ENCODE measurements at places on chromosomes 4 and X.

DNA sequence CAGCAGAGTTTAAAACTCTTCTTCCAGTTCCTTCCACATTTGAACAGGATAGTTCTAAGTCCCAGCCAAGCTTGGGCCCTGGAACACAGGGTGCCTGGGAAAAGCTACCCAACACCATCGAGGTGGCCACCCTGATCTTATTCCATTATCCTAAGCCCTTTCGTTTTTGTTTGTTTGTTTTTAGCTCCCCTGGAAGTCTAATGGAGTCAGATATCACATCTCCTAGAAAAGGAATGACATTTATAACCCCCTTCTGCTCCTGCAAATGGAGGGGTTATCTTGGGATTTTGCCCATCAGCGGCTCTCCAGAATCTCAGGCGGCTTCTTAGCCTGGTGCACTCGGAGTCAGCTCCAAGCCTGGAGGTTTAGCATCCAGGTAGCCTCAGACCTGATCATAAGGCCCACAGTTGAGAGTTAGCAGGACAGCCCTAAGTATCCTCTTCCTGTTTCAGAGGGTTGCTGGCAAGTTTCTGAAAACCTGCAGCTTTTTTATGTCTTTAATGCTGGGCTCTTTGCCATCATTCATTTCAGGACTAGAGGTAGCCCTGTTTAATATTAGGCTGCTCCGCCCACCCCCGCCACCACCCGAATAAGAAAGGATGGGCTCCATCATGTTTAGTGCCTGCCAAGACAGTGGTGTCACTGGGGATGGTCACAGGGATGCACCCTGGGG, 230.0 kb upstream of the LNX1 start:
- no peak for DNase-seq

DNA sequence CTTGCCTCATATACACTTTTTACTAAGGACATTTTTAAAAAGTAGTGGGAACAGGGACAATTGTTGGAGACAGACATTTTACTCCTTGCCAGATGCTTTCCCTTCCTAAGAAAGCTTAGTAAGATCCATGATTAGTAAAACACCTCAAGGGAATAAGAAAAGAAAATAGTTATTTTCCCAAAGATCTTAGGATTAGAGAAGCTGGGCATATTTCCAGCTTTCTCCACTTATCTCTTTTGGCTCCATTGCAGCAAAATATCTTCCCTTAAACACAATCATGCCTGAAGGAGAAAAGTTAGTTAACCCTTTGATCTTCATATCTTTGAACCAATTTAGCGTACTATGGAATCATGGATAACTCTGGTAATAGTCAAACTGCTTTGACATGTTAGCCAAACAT, 257.9 kb downstream of the PCDH18 start:
- DNase-seq, result no peak

DNA sequence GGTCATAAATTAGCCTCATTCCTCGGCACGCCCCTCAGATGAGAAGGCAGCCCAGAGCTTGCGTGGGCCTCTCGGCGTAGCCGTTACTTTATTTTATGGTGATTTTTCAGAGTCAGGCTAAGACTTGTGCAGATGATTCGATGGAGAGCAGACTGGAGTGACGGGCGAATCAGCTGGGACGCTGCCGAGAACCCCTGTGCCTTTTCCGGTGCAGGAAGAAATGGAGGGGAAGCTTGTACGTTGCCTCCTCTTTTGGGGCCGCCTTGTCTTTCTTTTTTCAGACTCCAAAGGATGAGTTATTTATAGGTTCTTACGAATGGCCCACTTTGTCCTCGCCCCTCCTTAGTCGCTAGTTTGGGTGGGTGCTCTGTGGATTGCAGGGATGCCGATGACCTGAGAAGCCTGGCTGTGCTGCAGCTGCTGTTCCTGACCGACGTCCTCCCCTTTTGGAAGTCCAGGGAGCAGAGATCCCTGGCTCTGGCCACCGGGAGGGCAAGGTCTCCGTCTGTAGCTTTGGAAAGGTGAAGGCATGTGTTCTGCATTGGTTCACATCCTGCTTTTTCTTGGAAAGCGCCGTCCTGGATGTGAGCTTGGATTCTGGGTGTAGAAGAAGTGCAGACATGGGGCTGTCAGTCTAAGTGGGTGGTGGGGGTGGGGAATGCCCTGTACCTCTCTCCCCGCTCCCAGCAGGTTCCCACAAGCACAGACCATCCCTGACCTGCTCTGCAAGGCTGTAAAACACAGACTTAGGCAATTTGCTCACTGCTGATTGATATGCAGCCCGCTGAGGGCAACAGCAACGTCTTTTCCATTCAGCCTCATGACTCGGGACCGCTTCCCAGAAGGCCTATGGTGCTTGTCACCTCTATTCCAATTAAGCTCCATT, 9.3 kb downstream of the SORCS2 start:
- DNase-seq, result no peak

GRCh38 chr4:6788123-6788522, 5.6 kb downstream of the KIAA0232 start:
- no peak for DNase-seq

GRCh38 chrX:37599729-37600128, 28.3 kb downstream of the LANCL3 start:
- no peak for DNase-seq

GRCh38 chr4:17809667-17810066, 890 bp downstream of the DCAF16 start:
- DNase-seq, result no peak

- DNase-seq, result no peak
Measured at GRCh38 chr4:173505924-173506518, 24.0 kb downstream of the HAND2 start.

DNA sequence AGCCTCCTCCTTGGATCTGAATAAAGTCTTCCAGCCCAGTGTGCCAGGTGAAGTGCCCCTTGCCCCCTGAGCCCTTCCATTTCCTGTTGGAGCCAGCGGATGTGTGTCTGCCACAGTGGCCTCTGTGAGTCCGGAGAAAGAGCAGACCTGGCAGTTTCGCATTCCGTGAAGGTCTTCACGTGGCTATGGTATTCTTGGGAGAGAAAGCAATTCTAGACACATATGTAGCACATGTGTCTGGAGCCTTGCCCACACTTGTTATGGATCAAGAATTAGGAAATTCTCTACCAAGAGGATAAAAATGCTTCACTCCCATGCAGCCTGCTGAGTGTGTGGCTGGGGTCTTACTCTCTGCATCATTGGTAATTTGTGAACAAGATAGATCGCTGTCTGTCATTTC, 130.9 kb downstream of the REPS2 start:
- DNase-seq, result no peak

GRCh38 chr4:4388311-4388790, 1.4 kb downstream of the NSG1 start:
- DNase-seq, result no peak

- no peak for DNase-seq
Measured at GRCh38 chr4:173318648-173319211, 15.4 kb downstream of the HMGB2 start.

- DNase-seq, result no peak
Measured at GRCh38 chr4:108833046-108833445, 70.2 kb upstream of the ETNPPL start.

DNA sequence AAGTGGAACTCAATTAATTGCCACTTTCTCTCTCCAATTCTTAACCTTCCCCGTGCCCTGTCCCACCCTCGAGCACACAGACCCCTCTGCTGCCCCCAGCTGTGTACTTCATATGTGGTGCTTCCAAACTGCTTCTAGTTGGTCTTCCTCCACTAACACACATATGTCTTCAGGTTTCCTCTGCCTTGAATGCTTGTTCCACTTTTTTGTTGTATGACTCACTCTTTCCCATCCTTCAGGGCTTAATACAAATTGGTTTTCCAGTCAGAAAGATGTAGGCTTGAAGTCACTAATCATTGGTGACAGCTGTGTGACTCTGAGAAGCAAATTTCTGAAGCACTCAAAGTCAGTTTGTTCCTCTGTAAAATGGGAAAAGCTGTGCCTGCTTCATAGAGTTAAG, 30.6 kb downstream of the TRIM2 start:
- DNase-seq, result no peak

DNA sequence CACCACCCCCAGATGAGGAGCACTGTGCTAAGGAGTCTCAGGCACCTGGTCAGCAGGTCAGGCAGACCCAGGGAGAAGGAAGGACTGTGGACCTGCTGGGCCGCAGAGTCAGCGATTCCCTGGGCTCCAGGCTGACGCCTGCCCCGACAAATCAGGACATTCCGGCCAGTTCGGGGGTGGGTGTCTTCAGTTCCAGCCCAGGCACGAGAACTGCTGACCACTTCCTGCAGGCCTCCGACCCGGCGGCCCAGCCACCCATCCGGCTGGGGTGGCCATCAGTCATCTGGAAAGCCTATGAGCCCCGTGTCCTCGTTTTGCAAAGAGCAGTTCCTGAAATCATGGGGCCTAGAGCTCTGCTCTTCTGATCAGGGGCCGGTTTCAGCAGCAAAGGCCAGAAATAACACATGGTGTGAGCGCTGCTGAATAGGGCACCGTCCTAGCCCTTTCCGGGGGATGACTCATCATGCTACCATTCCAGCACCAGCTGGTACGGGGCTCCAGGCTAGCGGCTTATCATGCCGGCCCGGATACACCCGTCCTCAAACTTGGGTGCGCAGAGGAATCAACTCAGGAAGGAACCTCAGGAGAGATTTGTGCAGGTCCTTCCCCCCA, 7.8 kb upstream of the SH3TC1 start:
- DNase-seq, result no peak

DNA sequence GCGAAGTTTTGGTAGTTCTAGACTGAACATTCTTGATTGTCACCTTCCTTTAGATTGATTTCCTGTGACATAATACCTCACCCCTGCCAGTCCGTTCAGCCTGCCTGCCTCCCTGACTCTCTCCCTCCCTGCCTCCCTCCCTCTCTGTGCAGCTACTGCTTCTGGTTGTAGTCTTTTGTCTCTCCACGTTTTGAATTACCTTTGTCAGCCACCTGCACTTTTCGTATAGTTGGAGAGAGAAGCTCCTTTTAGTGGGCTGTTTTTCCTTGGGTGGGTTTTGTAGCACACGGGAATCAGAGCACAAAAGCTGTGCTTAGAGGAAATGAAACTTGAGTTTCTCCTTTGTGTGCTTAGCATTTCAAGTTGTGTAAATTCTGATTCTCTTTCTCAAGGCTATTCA, 32.6 kb upstream of the MSMO1 start:
- DNase-seq, result no peak

GRCh38 chr4:147786531-147786930, 54.6 kb downstream of the ARHGAP10 start:
- no peak for DNase-seq

DNA sequence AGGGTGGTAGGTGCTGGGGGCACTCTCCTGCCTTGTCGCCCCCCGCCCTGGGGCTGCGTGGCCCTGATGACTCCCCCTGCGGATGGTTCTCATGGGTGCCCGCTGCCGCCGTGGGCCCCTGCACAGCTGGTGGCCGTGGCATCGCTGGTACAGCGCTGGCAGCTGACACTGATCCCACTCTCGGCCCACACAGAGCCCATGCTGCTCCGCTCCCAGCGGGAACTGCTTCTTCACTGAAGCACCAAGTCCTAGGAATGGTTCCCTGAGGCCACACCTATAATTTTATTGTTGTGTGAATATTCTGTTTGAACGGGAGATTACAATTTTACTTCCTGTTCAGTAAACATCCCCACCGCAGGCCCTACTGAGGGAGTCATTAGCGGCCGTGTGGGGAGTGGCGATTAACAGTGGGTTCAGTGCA, 138.6 kb upstream of the NKX1-1 start:
- peak; percentile 28 for DNase-seq

DNA sequence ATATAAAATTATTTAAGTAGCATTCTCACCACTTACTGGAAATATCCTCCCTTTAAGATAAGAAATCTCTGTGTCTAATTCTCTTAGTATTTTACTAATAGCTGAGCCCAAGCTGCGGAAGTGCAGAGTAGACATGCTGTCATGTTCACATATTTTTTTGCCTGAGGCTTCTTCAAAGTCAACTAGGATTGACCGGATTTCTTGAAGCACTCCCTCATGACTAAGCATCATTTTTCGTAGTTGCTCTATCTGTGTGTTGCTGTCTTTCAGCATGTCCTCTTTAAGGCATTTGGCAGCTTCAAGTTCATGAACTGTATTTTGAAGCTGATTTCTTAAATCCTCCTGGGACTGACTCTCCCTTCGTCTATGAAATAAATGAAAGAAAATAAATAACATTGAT, 36.9 kb downstream of the CCDC158 start:
- DNase-seq, result no peak

- DNase-seq, result no peak
Measured at GRCh38 chr4:89653012-89653411, 183.9 kb downstream of the SNCA start.

DNA sequence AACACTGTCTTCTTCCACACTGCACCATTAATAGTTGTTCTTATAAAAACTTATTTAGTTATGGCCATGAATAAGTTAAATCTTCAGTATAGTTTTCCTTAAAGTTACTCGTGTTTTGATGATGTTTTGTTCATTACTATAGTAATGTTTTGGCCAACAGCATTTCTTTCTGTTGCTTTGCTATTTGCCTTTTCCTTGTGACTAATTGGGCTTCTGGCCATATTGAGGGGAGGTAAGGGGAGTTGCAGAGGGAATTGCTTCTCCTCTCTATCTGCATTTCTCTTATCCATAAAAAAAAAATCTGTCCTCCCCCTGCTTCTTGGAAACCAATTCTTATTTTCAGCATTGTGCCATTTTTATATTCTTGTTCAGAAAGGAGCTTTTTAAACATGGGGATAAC, 42.7 kb upstream of the ZCCHC12 start:
- no peak for DNase-seq

- DNase-seq, result peak; percentile 22
Measured at GRCh38 chr4:83012200-83012686, 1.6 kb upstream of the LIN54 start.

DNA sequence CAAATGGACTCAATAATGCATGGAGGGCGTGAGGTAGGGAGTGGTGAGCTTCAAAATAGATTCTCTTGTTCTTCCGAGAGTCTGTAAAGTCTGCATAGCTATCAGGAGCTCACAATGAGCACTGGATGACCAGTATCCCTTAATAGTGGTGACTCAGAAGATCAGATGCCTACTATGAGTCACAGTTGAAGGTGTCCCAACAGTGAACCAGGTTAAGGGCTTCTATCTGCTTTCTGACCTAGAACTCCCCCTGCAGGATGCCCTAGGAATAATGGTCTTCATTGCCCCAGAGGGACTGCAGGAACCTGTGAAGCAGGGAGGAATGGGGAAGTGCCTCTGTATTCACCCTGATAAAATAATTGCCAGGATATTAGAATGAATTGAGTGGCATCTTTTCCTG, 22.1 kb downstream of the DGKK start:
- no peak for DNase-seq

DNA sequence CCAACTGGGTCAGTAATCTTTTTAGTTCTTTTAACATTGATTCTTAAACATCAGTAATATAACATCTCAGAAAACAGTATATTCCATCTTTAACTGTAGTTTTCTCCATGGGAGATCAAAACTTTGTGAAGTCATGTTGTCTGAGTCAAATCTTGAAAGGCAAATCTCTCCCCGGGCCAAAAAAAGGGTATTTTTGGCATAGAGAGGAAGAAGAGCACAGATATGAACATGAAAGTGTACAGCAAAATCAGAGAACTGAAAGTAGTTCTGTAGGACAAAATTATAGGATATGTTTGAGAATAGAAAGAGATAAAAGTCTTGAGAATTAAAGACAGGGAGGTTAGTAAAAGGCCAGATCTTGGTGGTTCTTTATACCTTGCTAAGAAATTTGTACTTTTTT, 176.4 kb upstream of the GYPA start:
- no peak for DNase-seq

Measured in activated CD4-positive, CD25-positive, alpha-beta regulatory T cell (primary cell).